ENCODE measurements at places on chromosomes 2 and 18.

DNA sequence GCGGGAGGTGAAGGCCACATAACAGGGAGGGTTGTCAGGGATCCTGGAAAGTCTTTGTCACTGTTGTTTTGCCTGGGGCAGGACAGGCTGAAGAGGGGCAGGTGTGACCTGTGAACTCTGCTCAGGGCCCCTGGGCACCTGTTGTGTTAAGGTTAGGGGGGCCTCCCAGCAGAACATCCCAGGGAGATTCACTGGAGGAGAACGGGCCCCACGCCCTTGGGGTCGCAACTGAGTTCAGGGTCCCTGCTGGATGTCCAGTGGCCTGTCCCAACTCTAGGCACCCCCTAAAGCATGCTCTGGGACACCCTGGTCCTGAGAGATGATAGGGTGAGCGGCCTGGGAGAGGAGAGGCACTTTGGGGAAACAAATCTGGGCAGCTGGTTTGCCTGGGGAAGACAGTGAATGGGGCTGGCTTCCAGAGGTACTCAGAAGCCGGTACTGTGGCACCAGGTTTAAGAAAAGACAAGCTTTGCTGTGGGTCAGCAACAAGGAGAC, 22.9 kb downstream of the GPR35 start:
- DNase-seq, result no peak

- no peak for DNase-seq
These were observed 88.0 kb downstream of the ACTR3 start for GRCh38 chr2:113977660-113978523.

- DNase-seq, result no peak
These were observed 94.4 kb downstream of the MEP1B start for GRCh38 chr18:32284284-32284683.

DNA sequence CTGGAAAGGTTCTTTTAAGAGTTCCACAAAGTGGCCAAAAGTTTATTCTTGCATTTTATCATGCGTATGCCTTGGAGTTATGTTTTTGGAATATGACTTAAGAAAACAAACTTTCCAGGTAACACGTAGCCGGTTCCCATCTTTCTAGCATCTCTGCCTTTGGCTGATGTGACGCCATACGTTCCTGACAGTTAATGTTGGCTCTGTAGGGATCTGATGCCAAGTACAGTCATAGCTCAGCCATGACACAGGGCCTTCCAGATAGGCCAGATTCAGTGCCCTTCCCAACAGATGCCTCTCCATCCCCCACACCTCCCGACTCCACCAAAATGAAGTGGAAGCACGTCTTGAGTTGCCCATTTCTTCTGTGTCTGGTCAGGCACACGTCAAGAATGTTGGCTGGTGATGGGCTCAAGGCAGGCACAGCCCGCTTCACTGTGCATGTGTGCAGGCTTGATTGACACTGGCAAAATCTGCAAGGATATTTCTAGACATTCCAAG, 51.0 kb upstream of the THOC1 start:
- DNase-seq, result no peak

- DNase-seq, result no peak
These were observed 50.8 kb downstream of the TRIB2 start for GRCh38 chr2:12767541-12767940.

- no peak for DNase-seq
These were observed 218.3 kb downstream of the ACKR3 start for GRCh38 chr2:236787885-236788284.

DNA sequence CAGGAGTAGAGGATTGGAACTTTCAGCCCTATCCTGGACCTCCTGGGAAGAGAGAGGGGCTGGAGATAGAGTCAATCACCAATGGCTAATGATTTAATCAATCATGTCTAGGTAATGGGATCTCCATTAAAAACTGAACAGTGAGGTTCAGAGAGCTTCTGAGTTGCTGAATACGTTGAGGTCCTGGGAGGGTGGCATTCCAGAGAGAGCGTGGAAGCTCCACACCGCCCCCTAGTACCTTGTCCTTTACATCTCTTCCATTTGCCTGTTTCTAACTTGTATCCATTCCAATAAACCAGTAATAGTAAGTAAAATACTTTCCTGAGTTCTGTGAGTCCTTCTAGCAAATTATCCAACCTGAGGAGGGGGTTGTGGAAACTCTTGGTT, 101.7 kb downstream of the B3GNT2 start:
- DNase-seq, result no peak

DNA sequence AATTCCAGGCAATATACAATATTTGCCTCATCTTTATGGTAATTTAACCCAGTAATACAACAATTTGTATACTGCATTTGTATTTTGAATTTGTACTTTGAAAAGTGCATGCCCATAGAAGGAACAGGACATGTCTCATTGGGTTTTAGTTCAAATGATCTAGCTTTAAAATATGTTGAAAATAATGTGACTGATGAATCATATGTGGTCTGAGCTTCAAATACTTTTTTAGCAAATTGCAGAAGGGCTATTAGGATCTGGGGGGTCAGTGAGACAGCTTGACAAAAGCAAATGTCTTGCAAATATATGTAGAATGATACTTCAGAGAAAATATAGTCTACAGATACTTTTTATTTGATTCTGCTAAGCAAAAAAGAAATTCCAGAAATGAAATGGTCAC, 248.9 kb downstream of the DCC start:
- no peak for DNase-seq

- no peak for DNase-seq
These were observed 113.8 kb downstream of the SH3RF3 start for GRCh38 chr2:109242654-109243331.

GRCh38 chr2:154433010-154433409, 265.5 kb upstream of the KCNJ3 start:
- no peak for DNase-seq

DNA sequence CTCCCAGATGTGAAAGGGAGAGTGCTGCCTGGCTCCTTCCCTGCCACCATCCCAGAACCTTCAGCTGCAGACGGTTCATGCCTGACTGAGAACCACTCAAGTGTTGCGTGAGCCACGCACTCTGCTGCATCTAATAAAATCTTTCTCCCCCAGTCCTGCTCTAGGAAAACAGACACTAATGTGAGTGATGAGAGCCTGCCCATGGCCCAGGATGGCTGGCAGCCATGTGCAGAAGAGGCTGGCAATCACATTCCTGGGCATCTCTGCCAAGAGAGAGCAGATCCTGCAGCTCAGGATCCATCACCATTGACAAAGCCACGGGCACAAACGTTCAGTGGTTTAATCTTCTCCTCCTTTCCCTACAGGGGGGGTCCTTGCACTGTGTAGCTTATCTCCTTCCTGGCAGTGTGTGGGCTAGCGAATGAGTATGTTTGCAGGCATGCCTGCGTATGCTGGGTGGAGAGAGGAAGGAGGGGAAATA, 477.5 kb downstream of the SLC4A3 start:
- DNase-seq, result no peak

GRCh38 chr2:170736628-170737027, 21.5 kb downstream of the SP5 start:
- DNase-seq, result no peak

- DNase-seq, result no peak
These were observed 169.4 kb upstream of the SIX3 start for GRCh38 chr2:44772131-44772530.

GRCh38 chr2:28263690-28264089, 129.0 kb upstream of the FOSL2 start:
- no peak for DNase-seq

- DNase-seq, result no peak
These were observed 103.7 kb upstream of the ATP8B1 start for GRCh38 chr18:57906852-57907251.

Measured in stimulated activated CD4-positive, alpha-beta T cell treated with anti-CD3 and anti-CD28 coated beads, Interleukin-1b, Interleukin-23, amount 100 ng/mL, for 24 hours (primary cell).